HCT116 (cell line): ENCODE measurements at places on chromosomes 12 and 14. TPM values are rescaled to one million over a fixed set of nuclear protein-coding genes. Genes with fewer than 3 reads are reported as not detected.

The PGAM5 gene
- 98.3 TPM for total RNA-seq

The TAS2R43 gene
- total RNA-seq: not detected

DNA sequence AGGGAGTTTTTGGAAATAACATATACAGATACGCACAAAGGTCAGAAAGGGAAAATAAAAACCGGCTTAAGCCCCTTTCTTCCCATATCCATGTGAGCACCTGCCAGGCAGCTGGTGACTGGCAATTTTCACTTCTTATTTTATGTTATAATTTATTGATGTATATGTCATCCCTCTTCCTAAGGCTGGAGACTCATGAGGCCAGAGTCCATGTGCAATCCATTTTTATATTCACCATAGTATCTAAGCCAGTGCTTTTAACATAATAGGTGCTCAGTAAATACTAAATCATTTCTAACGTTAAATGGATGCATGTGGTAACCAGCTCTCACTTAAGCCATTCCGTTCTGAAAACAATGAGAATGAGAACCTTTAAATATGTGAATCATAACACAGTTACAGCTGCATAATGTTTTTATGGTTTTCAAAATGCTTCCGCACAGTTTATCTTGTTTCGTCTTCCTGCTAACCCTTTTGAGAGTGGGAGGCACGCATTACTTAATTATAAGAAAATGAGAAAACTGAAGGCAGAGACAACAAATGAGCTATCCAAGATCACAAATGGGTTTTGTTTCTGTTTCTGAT, 178.3 kb downstream of the CACNA1C start:
- DNase-seq: no peak
- peaks cover 12% of the 10 kb centered on the region; the same call in 1 of the 2 replicates for H3K27me3 ChIP-seq
- H3K36me3 ChIP-seq: no peaks in the 10 kb centered on the region
- no peak overlapping the region for H3K27ac ChIP-seq
- H3K4me3 ChIP-seq: no peak overlapping the region

The CLEC6A gene
- total RNA-seq: not detected

- H3K36me3 ChIP-seq: peaks cover 3% of the 10 kb centered on the region; the same call in 1 of the 2 replicates
- H3K27me3 ChIP-seq: no peaks in the 10 kb centered on the region
- H3K4me3 ChIP-seq: no peak overlapping the region
- H3K27ac ChIP-seq: no peak overlapping the region
Measured at GRCh38 chr12:54475537-54475936, 2.1 kb upstream of the GTSF1 start.

The MFAP5 gene
- not detected for total RNA-seq

DNA sequence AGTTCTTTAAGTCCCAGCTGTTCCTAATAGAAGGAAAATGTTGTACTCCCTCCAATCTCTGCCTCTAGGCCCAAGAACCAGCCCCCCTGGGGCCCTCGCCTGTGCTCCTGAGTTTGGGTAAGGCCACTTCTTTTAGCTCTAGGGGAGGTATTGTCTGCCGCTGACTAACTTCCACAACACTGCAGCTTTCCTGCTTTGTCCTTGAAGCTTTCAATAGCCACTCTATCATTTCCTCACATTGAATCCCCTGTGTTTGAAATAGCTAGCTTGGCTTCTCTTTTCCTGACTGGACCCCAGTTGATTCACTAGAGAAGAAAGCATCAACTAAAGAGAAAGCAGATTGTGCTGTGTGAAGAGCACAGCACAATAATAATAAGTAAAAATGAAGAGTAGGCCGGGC, 28.8 kb downstream of the KRT80 start:
- H3K27me3 ChIP-seq: peaks cover 7% of the 10 kb centered on the region; the same call in 1 of the 2 replicates
- H3K4me1 ChIP-seq: peaks cover 33% of the 10 kb centered on the region
- DNase-seq: no peak
- H3K27ac ChIP-seq: no peak overlapping the region
- H3K4me3 ChIP-seq: no peak overlapping the region
- no peaks in the 10 kb centered on the region for H3K36me3 ChIP-seq

DNA sequence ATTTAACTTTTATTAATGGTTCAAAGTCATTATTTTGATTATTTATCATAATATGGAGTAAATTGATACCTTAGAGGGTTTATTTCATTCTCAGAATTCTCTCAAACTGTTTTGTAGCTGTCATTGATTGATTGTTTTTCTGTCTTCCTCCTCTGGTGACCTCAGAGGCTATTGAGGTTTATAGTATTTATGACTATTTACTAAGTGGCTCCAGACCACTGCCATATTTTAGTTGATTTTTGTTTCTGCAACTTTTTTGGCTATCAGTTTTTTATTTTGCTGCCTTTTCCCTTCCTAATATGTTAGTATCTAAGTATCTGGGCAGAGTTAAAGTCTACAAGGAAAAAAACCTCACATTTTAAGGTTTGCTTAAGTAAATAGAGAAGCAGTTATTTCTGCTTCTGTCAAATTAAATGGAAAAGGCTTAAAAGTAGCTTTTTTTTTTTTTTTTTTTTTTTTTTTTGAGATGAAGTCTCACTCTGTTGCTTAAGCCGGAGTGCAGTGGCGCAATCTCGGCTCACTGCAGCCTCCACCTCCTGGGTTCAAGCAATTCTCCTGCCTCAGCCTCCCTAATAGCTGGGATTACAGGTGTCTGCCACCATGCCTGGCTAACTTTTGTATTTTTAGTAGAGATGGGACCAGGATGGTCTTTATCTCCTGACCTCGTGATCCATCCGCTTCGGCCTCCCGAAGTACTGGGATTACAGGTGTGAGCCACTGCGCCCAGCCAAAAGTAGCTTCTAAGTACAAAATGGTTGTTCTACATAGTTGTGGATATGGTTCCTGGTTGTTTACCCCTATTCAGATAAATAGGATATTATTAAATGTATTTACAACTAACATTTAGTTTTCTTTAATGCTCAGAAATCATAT, 8.2 kb downstream of the MDM2 start:
- H3K4me3 ChIP-seq: no peak overlapping the region
- no peaks in the 10 kb centered on the region for H3K27me3 ChIP-seq
- no peaks in the 10 kb centered on the region for H3K4me1 ChIP-seq
- DNase-seq: no peak
- no peak overlapping the region for H3K27ac ChIP-seq

DNA sequence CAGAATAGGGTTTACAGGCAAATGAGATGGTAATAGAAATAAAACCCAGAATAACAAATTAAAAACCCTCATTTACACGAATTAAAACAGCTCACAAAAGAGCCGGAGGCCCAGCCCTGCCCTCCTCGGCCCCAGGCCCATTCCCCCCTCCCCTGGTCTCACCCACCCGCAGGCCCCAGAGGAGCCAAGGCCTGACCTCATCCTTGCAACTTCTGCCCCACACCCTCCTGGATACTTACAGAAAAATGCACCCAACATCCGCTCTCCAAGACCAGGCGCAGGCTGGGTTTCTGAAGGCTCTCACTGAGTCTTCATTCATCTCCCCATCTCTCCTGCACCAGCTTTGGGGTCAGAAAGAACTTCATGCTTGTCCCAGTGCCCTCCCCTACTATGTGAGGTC, 16.2 kb upstream of the VSX2 start:
- no peaks in the 10 kb centered on the region for H3K4me1 ChIP-seq
- H3K4me3 ChIP-seq: no peak overlapping the region
- no peak for DNase-seq
- H3K36me3 ChIP-seq: no peaks in the 10 kb centered on the region
- H3K27me3 ChIP-seq: no peaks in the 10 kb centered on the region

- no peaks in the 10 kb centered on the region for H3K36me3 ChIP-seq
- no peak overlapping the region for H3K4me3 ChIP-seq
- no peak overlapping the region for H3K27ac ChIP-seq
- no peak for DNase-seq
- H3K27me3 ChIP-seq: no peaks in the 10 kb centered on the region
- no peaks in the 10 kb centered on the region for H3K4me1 ChIP-seq
Measured at GRCh38 chr14:81889529-81889928, 355.9 kb upstream of the SEL1L start.

The PRIMA1 gene
- total RNA-seq: 1.5 TPM

DNA sequence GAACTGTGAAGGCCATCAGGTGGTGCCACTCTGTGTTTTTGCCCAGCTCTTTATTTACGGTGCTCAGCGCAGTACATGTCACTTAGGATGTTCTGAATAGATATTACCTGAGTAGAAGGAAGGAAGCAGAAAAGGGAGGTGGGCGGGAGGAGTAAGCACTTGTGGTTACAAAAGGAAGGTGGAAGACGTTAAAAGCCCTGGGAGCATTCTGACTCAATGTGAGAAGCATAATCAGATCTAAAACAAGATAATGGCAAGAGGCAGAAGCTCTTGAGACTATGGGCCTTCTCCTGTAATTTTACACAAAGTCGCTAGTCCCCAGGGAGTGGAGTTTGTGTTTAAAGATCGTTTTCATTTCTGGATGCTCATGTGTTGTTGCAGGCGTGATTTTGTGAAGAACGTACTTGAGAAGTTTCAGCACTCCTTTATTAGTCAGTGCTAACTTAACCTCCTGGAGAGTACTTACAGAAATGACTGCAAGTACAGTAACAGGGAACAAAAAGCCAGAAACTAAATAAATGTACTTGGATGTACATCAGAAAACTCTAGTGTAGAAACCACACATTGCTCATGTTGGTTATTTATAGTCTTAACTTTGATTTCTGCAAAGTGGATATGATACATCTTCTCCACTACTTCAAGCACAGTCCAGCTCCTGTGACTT, 1523.5 kb downstream of the AACS start:
- no peaks in the 10 kb centered on the region for H3K4me1 ChIP-seq
- no peaks in the 10 kb centered on the region for H3K27me3 ChIP-seq
- DNase-seq: no peak
- no peaks in the 10 kb centered on the region for H3K36me3 ChIP-seq
- no peak overlapping the region for H3K4me3 ChIP-seq

GRCh38 chr12:1670358-1671268, 20.3 kb upstream of the ADIPOR2 start:
- no peak overlapping the region for H3K27ac ChIP-seq
- no peaks in the 10 kb centered on the region for H3K36me3 ChIP-seq
- DNase-seq: no peak
- no peak overlapping the region for H3K4me3 ChIP-seq
- H3K4me1 ChIP-seq: peaks cover 15% of the 10 kb centered on the region

DNA sequence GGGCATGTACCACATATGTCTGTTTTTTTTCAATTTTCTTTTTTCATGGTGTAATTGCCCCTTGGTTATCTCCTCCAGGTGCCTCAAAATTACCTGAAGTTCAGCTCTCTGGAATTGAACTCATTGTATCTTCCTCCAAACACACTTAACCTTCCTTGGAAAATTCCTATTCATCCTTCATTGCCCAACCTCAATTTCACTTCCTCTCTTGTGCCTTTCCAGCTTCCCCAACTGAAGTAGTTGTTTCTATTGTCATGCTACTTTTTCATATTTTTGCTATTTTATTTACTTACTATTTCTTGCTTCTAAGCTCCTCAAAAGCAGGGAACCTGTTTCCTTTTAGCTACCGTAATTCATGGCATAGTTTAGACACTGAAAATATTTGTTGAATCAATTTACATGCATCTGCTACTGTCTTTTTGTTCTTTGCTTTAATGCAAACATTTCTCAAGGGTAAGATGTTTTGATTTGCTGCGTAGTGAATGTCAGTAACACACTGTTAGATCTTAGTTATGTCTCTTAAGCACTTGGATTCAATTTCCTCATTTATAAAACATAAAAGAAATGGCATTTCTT, 37.0 kb upstream of the STXBP6 start:
- no peaks in the 10 kb centered on the region for H3K36me3 ChIP-seq
- no peaks in the 10 kb centered on the region for H3K27me3 ChIP-seq
- no peak overlapping the region for H3K27ac ChIP-seq
- no peaks in the 10 kb centered on the region for H3K4me1 ChIP-seq

The EPYC gene
- total RNA-seq: not detected
